ENCODE measurements at places on chromosomes 12 and 14.

DNA sequence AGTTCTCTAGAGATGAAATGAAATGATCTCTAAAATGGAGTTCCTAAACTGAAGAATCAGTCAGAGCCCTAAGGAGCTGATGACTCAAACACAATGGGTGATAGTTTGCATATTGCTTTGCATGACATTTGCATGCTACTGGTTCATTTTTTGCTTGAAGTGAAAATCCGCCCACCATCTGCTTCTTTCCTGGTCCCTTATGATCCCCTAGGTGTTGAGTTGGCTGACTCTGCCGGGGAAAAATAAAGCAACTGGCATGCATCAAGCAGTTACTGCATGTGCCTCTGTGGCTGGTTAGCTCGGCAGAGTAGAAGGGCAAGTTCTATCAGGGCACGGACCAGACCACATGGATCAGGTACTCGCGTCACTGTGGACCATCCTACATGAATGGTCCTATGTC, 151.1 kb downstream of the PPM1H start:
- no peak for DNase-seq

DNA sequence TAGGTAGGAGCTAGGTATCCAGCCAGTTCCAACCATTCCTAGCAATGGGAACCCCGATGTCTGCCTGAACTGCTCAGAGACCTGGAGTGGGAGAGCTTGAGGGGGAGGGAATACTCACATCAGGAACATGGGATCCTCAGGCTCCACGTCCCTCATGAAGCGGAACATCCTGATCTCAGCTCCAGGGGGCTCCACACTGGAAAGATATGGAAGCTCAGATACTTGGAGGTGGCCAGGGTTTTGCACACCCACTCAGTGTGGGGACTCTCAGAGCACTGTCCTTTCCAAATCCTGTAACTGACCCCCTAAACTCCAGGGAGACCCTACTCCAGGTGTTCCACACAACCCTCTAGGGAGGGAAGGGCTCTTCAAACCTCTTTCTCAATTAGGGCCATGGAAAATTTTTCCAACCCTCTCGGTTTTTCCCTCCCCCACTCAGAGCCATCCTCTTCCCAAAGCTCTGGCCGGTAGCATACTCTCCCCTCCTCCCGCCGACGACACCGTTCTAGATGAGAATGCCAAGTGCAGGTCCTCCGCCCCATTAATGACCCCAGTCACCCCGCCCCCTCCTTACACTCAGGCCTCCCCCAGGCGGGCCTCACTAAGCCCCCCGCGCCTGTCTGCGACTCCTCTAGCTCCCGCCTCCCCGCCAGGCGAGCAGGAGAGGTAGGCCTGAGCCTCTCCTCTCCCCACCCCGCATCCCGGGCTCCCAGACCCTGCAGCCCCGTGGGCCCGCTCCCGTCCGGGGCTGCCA, 597 bp downstream of the MLF2 start:
- peak; percentile 79 for DNase-seq

DNA sequence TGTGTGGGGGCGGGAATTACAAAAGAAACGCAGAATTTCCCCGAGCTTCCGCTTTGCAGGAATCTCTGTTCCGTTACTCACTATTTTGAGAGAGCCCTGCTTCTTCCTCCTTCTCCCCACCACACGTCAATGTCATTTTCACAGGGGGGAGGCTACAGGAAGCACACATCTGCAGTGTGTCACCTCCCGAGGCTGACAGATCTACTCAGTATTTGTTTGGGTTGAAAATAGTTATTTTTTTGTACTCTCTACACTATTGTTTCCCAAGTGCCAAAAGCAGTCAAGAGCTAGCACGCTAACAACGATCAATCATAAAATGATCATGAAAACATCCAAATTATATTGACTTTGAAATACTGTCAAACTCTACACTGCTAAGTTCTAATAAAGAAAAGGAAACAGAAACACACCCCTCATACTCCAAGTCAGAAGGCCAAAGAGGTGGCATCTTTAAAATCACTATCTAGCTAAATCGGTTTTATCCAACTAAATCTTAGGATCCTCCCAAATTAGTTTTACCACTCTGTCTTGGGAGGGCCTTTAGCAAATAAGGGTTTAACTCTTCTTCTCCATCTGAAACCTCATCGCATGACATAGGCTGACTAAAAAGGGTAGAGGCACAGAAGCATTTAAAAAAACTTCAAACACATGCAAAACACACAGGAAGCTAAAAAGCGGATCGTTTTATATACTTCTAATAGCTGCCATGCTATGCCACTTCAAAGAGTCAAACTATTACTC, 51.8 kb downstream of the FOXN3 start:
- no peak for DNase-seq

DNA sequence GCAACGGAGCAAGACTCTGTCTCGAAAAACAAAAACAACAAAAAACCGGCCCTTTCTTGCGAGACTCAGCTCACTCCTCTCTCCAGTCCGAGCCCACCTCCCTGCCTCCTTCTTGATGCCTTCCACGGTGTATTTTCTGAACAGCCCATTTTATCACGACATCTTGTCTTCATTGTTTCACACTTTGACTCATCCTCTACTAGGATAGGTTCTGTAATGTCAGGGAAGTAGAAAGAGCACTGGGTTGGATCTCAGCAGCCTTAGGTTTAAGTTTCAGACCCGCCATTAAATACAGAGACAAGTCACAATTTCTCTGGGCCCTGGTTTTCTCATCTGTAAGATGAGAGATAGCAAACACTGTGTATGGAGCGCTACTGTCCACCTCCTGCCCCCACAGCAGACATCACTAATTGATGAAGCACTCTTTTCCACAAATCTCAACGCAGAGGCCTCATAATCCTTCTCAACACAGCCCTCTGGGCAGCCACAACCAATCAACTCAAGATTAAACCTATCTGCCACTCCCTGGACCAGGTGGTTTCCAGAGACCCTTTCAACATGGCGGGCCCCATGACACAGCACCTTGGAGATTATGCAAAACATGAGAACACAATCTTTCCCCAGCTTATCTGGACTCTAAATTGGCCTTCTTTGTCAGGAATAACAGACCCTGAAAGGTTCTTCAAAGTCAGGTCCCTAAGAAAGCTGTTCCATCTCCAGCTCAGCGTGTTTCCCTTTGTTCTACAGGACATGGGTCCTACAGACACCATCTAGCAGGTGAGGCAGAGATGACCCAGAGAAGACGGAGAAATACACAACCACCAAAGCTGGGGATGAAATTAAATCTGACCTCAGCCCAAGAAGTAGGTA, 35.6 kb downstream of the CCDC88C start:
- DNase-seq: no peak

DNA sequence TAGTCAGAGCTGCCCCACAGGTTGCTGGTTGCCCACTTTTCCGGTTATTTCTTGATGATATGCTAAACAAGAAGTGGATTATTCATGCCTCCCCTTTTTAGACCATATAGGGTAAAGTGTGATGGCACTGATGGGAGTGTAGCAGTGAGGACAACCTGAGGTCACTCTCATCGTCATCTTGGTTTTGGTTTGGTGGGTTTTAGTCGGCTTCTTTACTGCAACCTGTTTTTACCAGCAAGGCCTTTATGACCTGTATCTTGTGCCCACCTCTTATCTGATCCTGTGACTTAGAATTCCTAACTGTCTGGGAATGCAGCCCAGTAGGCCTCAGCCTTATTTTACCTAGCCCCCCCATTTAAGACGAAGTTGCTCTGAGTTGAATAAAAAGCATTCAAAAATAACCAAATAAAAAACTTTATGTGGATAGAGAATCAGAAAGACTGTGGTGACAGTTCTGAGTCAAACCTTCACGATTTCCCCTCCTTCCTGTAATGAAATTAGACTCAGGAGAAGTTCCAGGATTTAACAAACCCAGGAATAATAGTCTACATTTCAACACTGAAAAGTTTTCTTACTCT, 144.2 kb downstream of the PAWR start:
- no peak for DNase-seq

DNA sequence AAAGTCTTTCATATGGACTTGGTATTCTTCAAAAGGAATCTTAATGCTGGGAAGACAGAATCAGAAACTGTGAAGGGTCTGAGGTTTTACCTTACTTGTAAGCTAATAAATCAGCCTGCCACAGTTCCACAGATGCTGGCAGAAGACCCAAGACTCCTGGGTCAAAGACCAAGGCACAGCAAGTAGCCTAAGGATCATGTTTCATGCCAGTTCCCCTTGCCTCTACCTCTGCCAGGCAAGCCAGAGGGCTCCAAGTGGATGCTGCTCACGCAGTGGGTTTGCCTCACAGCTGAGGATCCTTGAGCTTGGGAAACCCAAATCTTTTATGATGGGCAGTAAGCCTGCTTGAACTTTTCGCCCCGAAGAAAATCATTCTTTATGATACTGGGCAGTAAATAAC, 15.2 kb upstream of the RXYLT1 start:
- DNase-seq: no peak

Data from AG08396 (cell line).